ENCODE measurements at places on chromosomes 7 and 10.

DNA sequence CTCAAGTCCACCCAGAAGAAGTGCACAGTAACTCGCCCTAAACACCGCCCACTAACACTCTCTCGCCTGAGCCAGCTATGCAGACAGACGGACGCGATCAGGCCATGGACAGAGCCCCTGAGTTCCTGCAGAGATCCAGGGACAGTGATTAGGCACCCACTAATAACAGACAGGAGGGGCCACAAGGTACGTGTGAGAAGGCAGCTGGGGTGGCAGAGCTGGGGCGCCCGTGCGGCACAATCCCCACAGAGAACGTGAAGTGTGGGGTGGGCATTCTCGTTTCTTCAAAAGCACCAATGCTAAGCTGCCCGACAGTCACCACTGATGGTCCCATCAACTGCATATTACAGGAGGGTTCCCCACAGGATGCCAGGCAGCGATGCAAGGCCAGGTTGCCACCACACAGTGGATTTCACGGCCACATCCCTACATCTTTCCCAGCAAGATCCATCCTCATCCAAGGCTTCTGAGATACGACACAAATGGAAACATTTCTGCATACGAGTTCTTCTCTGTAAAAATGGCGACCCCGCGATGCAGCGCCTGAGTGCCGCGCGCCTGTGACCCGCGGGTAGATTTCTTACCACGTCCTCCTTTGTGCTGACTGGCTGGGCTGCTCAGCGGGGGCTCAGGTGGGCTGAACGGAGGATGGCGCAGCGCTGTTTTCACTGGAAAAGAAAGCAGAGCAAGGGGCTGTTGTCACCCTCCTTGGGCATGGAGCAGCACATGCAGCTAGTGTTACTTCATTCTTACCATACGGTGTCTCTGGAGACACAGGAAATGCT is 237.5 kb downstream of the TNS3 start:
- DNase-seq, result no peak

DNA sequence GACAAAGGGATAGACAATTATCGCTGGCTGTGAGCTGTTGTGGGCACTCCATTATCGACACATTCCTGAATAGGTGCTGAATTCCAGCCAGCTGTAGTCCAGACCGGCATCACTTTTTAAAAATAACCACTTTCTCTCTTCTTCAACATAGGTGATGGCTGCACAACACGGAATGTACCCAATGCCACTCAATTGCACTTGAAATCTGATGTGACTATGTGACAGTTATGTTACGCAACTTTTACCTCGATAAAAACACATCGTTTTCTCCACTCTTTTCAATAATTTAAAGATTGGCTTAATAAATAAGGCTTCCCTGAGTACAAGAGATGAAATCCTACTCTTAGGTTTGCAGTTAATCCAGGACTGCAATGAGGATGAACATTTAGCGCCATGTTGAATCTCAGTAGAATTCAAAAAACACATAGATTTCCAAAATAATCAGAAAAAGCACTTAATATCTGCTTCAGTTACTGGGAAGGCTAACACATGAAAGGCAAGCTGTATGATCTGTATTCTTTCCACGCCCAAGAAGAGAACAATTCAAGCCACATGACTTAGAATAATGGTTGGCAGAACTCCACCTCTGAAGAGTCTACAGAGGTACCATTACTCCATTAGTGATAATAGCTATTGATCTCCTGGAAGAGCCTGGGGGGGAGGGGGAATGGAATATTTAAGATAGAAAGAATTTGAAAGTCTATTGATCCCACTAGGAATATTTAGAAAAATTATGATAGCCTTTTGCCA is 3.6 kb downstream of the YWHAG start:
- no peak for DNase-seq

GRCh38 chr7:153087498-153087897 is 327.9 kb downstream of the ACTR3B start:
- no peak for DNase-seq

GRCh38 chr10:6746782-6747181 is 166.7 kb upstream of the PRKCQ start:
- no peak for DNase-seq

DNA sequence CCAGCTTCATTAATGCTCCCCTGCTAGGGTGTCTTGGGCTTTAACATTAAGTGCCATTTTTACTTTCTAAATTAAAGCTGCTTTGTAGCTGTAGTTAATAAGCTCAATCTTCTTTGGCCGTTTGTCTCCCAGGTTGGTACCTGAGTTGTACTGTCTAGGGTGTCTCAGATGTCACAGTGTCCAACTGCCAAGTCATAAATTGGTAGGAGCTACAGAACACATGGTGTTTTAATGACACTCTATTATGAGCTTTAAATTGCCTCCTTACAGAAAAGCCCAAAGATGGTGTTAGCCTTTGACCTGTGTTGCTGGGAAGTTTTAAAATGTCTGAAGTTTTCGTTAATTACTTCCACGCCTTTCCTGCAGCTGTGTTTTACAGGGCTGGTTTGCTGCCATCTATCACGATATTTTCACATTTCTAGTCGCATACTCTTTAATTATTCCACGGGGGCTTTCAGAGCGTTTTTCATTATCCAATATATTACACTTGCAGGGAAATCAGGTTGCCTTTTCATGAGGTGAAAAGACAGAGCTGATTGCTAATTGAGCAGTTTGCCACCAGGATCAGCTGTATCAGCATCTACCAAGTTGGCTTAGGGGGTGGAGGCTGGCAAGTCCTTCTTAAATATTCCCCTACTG is 247.8 kb upstream of the PLPP4 start:
- no peak for DNase-seq

Data from urothelium cell line (cell line).